Right renal cortex interstitium (tissue), 3 donors: ENCODE measurements at places on chromosomes 16 and 17.

DNA sequence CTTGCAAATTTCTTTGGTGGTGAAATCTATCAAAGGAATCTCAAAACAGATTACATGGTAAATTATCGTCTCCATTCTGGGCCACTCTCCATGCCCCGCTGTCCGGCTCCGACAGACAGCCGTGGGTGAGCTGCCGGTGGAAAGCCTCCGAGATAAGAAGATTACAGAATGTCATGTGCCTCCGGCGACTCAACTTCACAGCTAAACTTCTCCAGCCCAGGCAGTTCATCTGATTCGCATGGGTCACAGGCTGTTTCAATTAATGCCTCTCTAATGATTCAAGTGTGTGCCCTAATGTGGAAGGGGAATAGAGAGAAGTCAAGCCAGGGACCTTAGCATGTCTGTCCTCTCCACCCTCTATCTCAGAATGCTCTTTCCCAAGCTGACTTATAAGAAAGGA is 520.8 kb upstream of the ZFHX3 start:
- no peak for DNase-seq

DNA sequence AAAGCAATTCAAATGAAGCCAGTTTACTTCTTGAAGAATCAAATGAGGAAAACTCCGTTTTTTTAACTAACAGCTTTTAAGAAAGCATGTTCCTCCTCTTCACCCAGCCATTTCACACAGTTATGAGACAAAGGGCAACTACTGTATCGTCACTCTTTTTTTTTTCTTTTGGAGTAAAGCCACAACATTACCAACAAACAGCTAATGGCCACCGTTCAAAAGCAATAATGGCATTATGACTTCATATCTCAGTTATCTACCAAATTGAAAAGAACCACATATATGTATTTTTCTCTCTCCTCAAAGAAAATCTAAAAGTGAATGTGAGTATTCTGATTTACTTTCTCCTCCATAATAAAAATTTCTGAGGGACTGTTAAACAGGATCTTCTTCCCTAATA is 14.5 kb downstream of the GRB2 start:
- no peak for DNase-seq

GRCh38 chr17:56679115-56679776 is 85.7 kb downstream of the NOG start:
- peak; percentile 41 for DNase-seq

DNA sequence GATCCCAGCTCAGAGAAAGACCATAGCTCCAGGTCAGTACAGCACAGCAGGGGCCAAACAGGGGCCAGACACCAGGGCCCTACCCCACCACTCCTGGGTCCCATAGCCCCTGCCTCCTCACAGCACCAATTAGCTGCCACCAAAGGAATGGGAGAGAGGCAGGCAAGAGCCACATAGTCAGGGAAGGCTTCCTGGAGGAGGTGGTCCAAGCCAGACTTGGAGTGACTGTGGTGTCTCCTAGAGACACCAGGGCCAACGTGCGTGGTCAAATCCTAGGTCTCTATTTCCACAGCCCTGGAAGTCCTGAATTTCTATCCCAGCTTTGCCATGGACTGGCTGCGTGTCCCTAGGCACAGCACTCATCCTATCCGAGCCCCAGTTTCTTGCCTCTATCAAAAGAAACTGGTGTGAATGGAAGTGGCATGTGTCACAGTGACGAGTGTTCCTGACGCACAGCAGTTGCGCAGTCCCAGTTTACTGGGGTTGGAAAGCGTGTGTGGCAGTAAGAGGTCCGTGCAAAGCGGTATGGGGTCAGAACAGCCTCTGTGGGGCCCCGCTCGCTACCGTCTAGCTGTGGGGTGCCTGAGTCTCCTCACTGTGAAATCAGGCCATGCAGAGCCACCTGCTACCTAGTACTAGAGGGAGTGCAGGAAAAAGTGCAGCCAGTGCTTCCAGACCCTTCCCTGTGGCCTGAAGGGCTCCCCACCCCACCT is 23.5 kb downstream of the KCNJ12 start:
- DNase-seq: no peak

DNA sequence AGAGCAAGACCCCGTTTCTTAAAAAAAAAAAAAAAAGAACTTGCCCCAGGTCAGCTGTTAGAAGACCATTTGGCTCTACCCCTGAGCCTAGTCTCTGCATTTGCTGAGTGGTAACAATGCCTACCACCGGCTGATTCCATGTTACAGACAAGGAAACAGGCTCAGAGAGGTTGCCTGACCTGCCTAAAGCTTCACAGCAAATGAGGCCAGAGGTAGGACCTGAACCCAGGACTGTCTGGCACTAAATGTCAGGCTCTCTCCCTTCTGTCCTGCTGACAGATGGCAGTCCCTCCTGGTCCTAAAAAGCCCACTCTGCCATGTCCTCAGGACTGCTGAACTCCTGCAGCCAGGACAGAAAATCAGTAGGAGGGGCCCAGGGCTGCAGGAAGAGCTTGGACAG is 5.8 kb downstream of the STX1B start:
- DNase-seq: no peak

- DNase-seq: no peak
Measured at GRCh38 chr17:74274709-74275340, 791 bp downstream of the DNAI2 start.

GRCh38 chr17:29216856-29217255 is 29.8 kb upstream of the CRYBA1 start:
- no peak for DNase-seq

DNA sequence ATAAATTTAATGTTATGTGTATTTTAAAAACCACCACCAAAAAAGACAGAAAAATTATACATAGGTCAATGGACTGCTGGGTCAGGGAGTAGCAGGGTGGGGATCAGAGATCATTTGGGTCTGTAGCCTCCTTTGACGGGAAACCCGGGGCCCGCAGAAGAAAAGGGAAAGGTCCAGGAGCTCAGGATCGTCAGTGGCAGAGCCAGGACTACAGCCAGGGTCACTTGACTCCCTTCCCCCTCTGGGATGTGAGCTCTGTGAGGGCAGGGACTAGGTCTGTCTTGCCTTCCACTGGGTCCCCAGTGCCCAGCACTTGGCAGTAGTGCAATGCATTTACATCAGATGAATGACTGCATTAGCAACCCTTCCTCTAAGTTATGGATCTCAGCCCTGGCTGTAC is 62.1 kb downstream of the TOM1L2 start:
- no peak for DNase-seq

- DNase-seq: no peak
Measured at GRCh38 chr17:14427900-14428647, 127.2 kb downstream of the HS3ST3B1 start.

DNA sequence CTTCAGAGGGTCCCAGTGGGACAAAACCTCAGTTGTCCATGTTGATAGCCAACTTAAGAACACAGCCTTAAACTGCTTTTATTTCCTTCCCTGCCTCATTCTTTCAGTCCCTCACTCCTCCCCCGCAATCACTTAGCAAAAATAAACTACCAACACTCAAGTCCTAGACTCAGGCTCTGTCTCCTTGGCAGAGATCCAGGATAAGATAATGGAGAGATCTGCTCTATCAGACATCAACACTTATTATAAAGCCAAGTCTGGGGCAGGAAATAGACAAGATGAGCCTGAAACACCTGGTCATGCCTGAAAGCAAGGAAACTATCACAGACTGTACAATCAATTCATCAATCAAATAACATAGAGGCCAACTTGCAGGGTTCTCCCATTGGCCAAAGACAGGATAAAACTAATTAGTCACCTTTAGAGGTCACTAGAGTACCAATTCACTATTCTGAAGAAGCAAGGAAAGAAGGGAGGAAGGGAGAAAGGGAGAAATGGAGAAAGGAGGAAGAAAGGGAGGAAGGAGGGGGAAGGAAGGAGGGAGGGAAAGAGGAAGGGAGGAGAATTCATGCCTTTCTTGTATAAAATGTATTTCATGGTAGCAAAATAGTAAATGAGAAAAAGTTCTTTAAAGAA is 15.7 kb downstream of the HYDIN start:
- DNase-seq: no peak

DNA sequence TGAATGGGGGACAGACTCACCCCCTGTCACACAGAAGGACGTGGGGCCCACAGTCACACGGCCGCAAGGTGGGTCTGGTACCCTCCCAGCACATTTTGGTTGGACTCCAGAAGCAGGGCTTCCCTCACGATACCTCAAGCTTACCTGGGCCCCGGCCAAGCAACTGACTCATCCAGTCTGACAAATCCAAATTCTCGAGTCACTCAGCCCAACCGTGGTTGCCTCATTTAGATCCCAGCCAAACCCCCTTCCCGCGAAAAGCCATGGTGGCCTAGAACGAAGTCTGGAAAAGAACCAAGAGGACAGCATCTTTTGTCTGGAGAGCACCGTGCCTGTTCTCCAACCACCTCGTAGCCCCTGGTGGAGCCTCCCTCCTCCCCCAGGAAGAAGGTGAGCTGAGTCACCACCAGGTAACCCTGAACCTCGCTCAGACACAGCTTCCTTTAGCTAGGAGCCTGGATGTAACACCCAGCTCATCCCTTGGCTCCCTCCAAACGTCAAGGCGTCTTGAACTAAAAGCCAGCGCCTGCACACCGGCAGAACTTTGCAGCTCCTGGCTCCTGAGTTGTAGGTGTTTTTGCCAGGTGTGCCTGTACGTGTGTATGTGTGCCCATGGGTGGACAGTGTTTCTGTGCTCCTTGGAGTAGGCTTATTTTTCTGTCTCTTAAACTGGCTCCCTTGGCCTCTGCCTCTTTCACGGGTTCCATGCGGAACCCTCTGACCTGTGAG is 78.9 kb downstream of the CMIP start:
- no peak for DNase-seq

DNA sequence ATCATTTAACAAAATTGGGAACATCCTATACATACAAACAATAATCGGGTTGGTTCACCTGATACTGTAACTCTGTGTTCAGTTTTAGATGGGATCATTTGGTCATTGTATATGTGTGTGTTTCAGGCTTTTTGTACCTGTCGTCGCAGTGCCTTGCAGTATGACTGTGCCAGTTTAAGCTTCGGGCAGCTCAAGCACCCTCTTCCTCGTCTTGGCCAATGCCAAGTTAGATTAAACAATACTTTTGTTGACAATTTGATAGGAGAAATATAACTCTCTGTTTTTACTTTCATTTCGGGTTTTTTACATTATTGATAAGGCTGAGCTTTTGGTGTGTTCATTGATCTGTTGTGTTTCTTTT is 37.0 kb upstream of the ARHGAP17 start:
- no peak for DNase-seq

DNA sequence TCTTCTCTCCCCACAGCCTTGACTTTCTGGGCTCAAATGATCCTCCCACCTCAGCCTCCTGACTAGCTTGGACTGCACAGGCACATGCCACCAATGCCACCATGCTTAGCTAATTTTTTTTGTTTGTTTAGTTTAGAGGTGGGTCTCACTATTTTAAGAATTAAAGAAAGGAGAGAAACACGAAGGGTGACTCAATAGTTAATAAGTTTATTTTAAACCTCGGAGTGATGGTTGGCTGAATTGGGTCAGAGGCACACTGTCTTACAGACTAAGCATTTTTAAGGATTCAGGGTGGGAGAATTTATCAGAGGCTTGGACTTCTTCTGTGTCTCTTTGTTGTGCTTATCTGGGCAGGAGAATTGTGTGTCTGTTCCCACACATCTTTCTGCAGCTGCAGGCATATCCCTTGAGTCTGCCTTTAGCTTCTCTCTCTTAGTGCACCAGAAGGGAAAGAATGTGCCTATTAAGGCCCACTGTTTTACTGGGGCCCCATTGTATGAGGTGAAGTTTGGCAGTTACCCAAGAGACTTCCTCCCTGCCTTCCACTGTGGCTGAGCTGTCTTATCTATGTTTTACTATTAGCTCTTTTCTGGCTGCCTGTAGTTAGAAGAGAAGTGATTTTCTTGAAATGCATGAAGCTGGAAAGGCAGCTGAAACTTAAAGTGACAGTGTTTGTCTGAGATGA is 2172.0 kb downstream of the TP53TG3F start:
- DNase-seq: no peak
